ENCODE measurements at places on chromosomes 11 and 22.

DNA sequence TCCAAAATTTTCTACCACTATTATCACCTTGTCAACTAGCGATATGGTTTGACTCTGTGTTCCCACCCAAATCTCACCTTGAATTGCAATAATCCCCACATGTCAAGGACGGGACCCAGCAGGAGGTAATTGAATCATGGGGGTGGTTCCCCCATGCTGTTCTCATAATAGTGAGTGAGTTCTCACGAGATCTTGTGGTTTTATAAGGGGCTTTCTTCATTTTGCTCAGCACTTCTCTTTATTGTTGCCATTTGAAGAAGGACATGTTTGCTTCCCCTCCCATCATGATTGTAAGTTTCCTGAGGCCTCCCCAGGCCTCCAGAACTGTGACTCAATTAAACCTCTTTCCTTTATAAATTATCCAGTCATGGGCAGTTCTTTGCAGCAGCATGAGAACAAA is 73.5 kb upstream of the ZC3H12C start:
- no peak for DNase-seq

- DNase-seq: no peak
Observed at GRCh38 chr11:35100013-35100383, 39.0 kb upstream of the CD44 start.

DNA sequence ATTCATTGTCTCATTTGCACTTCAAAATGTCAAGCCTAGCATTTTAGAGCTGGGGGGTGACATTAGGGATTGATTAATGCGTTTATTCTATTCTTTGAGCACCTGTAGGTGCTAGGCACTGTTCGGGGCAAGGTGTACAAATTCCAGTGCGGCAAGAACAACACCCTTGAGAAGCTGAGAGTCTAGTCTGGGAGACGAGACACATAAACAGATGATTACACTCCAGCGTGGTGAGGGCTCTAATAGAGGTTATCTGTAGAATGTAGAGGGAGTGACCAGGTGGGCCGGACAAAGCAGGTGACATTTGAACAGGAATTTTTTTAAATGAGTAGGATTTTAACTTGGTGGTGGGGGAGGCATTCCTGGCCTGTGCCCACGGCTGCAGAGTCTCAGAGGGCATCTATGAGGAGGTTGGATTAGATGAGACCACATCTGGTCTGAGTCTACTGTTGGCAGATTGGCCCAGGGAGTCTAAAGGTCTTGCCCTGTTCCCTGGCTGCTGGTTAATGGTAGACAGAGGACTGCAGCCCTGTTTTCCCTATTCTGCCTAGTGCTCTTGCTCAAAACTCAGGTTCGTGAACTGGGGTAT is 970 bp downstream of the CAT start:
- no peak for DNase-seq

DNA sequence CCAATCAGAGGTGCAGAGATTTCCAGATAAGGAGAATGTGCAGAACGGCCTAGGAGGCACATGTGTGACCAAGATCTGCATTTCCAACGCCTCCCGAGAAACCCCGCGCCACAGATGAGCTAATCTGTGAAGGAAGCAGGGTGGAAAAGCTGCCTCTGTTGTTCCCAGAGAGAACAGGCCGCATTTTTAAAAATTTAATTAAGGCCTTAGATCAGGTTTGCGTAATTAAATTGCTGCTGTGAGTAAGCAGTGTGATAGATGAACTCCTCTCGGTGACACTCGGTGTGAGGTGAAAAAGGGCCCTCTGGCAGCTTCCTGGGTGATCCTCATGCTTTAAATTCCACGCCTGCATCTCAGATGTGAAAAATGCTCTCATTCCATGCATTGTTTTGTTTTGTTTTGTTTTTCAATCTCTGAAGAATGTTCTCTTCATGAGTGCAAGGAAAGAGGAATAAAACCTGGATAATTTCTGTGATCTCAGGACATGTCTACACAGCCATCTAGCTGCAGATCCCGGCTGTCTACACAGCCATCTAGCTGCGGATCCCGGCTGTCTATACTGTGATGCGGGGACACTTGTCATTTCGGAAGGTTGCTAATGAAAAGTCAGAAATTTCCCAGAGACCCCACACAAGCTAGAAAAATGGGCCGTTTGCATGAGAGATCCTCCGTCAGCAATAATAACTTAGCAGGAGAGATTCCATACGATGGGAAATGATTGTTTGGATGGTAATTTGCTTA is 1398.9 kb downstream of the BRD1 start:
- no peak for DNase-seq

DNA sequence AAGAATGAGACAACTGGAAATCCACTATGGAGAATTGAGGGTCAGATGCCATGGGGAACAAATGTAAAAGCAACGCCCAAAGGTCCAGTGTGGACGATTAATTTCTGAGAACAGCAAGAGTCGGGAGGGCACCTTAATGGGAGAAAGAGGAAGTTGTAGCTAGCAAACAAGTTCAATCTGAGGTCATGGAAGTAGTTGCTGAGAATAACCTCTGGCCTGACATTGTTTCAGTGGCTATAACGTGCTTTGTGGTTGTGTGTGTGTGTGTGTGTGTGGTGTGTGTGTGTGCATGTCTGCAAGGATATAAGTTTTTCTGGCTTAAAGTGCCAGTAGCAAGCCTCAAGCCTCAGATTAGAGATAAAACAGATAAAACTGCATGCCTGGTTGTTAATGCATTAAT is 1630.1 kb upstream of the TENM4 start:
- no peak for DNase-seq

GRCh38 chr11:26730414-26731083 is 8.7 kb upstream of the SLC5A12 start:
- no peak for DNase-seq

DNA sequence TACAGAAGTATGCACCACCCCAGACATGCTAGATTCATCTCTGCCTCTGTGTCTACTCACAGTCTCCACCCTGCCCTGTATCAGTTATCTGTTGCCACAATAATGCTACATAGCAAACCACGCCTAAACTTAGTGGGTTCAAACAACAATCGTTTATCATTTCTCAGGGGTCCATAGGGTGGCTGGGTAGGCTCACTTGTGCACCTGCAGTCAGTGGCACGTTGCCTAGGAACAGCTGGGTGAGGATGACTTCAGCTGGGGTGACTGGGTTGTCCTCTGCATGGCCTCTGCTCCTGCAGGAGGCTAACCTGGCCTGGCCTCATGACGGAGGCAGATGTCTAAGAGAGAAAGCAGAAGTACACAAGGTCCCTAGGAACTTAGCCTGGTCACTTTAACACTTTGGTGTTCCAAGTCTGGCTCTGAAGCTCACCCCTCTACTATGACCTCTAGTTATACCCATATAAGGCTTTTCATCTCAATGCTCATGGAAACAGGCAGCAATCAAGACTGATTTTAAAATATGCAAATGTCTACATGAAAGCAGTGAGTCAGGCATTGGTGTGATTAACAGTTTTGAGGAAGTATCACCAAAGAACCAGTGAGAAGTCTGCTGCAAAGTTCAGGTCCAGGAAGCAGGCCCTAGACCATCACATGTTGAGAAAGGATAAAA is 10.7 kb downstream of the OLFML1 start:
- no peak for DNase-seq
